ENCODE measurements at places on chromosomes 7 and 10.

DNA sequence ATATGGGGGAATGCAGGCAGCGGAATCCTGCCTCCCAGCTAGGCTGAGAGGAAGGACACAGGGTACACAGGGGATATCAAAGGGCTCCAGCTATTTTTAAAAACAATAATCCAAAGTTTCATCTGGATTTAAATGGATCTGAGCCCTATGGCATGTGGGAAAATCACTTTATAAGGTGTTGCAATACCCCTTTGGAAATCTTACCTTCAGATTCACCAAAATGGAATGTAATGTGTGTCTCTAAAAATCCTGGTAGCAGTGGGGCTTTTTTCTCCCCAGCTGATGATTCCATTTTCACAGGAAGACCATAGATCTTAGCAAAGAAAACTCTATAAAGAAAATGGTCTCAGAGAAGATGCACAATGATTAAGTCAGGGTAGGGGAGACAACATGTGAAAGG lies 722.2 kb downstream of the PARD3 start:
- no peak for DNase-seq

DNA sequence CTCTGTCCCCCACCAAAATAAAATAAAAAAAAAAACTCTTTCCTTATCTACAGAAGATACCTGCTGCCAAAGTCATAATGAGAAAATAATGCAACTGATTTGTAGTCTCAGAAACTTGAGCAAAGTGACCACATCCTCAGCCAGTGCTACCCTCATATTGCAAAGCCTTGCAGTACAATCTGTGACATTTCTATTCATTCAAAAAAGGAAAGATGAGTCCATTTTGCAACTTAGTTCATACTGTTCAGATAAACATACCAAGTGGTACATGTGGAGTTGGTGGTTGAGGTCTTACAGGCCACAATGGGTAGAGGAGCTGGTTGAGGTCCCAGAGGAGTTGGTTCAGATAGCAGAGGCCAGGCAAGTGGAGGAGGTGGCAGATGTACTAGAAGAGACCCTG lies 6.5 kb upstream of the EIF5AL1 start:
- DNase-seq = no peak

DNA sequence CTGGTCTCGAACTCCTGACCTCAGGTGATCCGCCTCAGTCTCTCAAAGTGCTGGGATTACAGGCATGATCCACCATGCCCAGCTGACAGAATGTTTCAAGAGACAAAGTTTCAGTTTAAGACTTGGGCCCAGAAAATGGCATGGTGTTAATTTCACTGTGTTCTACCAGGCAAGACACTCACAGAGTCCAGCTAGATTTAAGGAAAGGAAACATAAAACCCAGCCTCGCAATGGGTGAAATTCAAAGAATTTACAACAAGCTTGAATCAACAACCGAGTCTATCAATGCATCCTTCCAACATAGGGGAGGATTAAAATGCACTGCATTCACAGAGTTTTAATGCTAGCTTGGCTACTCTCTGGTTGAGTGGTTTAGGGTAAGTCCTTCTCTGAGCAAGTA lies 764.0 kb downstream of the XPNPEP1 start:
- no peak for DNase-seq

DNA sequence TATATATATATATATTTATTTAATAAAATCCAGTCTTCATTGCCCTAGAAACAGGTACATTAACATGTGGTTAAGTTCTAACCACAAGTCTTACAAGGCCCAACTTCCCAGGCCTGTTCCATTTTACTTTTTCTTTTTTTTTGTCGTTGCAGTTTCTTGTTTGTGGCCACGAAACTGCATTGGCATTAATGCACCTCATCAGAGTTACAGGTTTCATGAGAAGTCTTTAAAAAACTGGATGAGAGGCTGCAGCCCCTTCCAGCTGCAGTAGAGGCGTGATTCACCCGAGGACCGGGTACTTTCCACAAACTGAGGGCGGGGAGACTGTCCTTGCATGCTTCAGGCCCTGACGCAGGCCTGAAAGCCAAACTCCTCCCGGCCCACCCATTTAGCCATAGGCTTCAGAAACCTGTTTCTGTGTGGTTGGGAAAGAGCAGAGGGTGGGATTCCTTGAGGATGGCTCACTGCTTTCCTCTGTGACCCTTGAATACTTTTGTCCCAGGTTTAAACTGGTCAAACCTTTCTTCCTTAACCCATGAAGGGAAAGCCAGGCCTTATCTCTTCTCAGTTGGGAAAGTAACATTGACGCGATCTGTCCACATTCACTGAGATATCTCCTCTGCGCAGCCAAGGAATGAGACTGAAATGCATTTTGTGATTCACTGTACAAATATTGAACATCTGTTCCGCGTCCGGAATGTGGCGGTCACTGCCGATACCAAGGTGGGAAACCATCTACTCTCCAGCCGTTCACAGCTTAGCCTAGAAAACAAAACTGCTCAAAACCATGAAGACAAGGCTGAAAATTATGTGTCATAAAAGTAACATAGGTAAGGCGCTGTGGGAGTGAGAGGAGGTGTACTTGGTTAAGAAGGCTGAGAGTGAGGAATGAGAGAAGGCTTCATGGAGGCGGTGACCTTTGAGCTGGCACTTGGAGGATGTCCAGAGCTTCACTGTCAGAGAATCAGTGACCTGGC lies 311.7 kb downstream of the GATA3 start:
- DNase-seq = peak; percentile 61

DNA sequence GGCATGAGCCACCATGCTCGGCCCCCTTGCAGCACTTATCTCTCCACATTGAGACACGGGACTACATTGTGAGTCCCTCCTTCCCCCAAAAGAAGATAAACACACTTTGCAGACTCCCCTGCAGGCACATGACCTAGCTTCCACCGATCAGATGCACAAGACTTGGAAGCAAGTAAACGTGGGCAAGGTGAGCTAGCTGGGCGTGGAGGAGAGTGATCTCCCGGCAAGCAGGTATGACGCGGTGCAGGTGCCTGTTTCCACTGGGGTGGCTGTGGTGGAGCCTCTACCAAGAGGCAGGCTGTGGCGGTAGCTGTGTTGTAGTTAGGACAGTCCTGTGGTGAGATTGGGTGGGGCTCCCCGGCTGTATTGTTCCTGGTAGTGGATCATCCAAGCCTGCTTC lies 7.7 kb upstream of the COMTD1 start:
- DNase-seq = no peak

DNA sequence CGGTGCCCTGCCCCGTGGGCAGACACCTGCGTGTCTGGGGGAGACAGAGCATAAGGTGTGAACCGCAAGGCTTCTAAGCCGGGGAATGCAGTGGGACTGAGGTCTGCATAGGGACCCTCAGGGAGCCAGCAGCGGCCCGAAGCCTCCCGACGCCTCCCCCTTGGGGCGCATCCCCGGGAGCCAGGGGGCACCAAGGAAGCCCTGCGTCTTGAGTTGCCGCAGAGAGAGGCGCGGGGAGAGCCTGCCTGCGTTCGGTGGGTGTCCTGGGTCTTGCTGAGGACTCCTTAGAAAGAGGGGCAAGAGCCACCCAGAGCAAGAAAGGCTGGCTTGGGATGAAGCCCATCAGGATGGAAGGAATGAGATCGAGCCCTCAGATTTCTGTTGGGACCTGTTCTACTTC lies 18.2 kb upstream of the UNCX start:
- no peak for DNase-seq

GRCh38 chr10:6310977-6311376 lies 108.2 kb downstream of the PFKFB3 start:
- DNase-seq = no peak

DNA sequence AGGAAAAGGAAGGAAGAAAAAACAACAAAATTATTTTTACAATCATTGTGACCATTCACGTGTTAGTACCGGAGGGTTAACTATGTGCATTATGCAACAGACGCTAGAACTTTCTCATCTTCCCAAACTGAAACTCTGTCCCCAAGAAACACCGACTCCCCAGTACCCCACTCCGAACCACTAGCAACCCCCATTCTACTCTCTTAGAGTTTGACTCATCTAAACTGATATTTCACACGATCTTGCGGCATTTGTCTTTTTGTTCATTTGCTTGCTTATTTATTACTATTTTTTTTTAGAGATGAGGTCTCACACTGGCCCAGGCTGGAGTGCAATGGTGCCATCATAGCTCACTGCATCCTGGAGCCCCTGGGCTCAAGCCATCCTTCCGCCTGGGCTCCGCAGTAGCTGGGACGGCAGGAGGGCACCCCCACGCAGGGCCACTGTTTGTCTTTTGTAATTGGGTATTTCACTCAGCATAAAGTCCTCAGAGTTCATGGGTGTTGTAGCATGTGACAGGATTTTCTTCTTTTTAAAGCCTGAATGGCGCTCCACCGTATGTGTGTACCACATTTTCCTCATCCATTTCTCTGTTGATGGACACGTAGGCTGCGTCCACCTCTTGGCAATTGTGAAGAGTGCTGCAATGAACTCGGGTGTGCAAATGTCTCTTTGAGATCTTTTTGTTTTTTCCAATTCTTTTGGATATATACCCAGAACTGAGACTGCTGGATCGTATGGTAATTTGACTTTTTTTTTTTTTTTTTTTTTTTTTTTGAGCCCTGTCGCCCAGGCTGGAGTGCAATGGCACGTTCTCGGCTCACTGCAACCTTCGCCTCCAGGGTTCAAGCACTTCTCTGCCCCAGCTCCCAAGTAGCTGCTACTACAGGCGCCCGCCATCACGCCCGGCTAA lies 9.5 kb downstream of the MNX1 start:
- no peak for DNase-seq

- DNase-seq = peak; percentile 35
Observed at GRCh38 chr7:48299580-48300169, 128.4 kb downstream of the ABCA13 start.

DNA sequence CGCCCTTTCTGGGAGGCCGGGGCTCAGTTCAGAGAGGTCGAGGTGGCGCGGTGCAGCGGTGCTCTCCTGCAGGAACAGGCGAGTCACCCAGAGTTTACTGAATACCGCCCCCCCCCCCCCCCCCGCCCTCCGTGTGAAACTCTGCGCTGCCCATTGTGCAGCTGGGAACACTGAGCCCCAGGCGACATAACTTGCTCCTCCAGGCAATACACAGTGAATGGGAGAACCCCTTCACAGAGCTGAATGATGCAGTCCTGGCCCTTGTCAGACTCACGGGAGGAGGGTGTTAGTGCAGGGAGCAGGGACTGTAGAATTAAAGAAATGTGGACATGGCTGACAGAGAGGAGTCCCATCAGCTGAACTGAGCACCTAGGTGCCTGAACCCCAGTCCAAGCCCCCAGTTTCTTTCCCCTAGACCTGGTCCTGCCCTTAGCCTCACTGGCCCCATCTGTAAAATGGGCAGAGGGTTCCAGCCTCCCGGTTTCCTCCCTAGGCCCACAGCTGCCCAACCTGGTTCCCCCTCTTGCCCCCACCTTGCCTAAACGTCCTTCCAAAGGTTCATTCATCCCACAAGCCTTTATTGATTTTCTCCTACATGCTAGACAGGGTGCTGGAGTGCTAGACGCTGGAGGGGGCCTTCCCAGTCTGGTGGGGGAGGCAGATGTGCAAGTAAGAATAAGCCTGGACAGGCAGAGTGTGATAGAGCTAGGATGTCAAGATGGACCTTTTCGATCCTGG lies 869 bp upstream of the LOXL4 start:
- no peak for DNase-seq

DNA sequence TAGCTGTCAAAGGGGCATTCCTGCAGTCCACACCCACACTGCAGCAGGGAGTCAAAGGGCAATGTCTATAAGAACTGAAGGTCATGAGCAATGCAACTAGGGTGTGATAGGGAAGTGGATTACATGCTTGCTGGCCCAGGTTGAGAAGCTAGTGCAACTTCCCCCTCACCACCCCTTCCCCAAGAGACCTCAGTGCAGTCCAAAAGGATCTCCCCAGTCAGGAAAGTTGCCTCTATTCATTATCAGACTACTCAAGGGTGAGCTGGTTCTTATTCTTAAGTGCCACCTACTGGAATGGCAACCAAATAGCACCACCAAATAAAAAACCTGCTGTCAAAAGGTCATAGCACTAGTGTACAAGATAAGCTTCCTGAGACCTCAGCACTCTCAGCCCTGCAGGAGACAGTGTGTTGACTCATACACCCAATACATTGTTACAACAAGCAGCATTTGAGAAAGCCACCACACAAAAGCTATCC lies 28.2 kb downstream of the MTERF1 start:
- DNase-seq = no peak

DNA sequence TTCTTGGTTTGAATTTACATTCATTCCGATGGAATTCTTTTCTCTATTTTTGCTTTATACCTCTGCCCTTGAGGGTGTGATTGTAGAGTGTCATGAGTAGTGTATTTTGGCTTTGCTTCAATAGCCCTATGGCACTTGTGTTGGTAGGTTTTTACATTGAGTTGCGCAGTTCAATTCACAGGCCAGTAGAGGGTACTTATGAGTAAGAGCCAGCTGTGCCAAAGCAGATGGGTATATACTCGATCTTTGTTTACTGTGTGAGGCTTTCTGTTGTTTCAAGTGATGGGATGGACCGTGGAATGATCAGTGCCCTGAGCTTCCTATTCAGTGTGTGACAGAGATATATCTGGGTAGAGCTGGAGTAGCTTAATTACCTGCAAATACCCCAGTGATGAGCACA lies 4.3 kb upstream of the AKR1C3 start:
- no peak for DNase-seq

DNA sequence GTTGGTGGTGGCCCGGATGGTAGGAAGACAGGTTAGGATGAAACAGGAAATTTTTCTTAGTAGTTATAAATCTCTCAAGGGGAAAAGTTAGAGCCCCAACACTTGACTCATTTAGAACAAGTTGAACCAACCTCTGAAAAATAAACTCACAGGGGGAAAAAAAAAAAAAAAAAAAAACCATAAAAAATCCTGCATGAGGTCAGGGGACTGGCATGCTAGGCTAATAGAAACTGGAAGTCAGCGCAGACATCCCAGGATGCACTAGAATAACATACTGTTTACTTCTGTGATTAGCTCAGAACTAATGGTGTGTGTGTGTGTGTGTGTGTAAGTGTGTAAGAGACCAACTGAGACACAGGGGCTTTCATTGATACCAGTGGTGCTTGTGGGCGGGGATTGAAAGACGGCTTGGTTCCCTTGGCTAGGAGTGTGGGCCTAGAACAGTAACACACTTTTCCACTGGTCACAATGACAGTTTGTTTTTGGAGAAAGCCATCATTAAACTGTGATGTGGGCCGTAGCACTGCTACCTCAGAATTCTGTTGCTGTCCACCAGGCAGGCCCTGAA lies 491.6 kb upstream of the GALNT17 start:
- DNase-seq = no peak

GRCh38 chr7:95723583-95724180 lies 48.7 kb upstream of the DYNC1I1 start:
- DNase-seq = no peak

DNA sequence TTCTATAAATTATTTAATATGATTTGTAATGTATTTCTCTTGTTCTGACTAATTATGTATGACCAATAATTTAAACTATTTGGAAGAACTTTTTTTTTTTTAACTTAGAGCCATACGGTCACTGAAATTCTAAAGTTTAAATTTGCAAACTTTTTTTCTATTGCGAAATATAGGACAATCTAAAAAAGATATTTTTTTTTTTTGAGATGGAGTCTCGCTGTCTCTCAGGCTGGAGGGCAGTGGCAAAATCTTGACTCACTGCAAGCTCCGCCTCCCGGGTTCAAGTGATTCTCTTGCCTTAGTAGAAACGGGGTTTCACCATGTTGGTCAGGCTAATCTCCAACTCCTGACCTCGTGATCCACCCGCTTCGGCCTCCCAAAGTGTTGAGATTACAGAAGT lies 130.5 kb downstream of the CPED1 start:
- no peak for DNase-seq

Measured in stimulated activated CD4-positive, alpha-beta T cell treated with anti-CD3 and anti-CD28 coated beads, Interleukin-4, amount 100 ng/mL, for 24 hours (primary cell).